Suprapubic skin (tissue), 4 donors: ENCODE measurements at places on chromosomes 2 and 18. TPM values are rescaled to one million over a fixed set of nuclear protein-coding genes. Genes with fewer than 3 reads are reported as not detected.

DNA sequence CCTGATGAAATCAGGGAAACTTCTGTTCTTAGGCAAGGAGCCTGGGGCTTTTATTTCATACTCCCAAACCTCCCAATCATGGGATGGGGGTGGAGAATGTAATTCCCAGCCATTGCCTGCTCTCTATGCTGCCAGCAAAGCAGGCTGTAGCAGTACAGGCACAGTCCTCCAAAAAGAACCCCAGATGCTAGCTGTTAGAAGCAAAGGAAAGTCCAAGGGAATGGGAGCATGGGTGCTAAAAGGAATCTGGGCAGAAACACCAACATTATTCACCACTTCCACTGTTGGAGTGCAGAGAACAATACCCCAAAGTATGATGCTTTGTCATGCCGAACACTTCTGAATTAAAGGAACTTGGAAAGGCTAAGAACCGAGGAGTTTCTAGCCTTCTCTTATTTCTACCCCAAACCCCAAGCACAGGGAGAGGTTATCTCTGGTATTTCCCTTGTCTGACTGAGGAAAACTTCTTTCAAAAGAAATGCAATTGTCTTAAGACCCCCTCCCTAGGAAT lies 24.7 kb downstream of the MDH1 start:
- DNase-seq = no peak
- H3K27me3 ChIP-seq = no peaks in the 10 kb centered on the region
- H3K27ac ChIP-seq = no peak overlapping the region
- no peak overlapping the region for H3K4me3 ChIP-seq
- peaks cover 12% of the 10 kb centered on the region for H3K4me1 ChIP-seq

GRCh38 chr2:5942204-5942603 lies 250.0 kb downstream of the SOX11 start:
- no peaks in the 10 kb centered on the region for H3K4me1 ChIP-seq
- DNase-seq = no peak
- no peak overlapping the region for H3K27ac ChIP-seq

- no peak for DNase-seq
- no peaks in the 10 kb centered on the region for H3K36me3 ChIP-seq
- no peaks in the 10 kb centered on the region for H3K27me3 ChIP-seq
- no peaks in the 10 kb centered on the region for H3K4me1 ChIP-seq
Measured at GRCh38 chr2:46039543-46040303, 257.5 kb upstream of the EPAS1 start.

- peaks cover 22% of the 10 kb centered on the region for H3K4me1 ChIP-seq
- no peak overlapping the region for H3K4me3 ChIP-seq
- peaks cover 7% of the 10 kb centered on the region for H3K36me3 ChIP-seq
- H3K27ac ChIP-seq = no peak overlapping the region
- no peak for DNase-seq
Measured at GRCh38 chr2:27018142-27018541, 14.6 kb upstream of the TMEM214 start.

- no peak overlapping the region for H3K4me3 ChIP-seq
- no peaks in the 10 kb centered on the region for H3K27me3 ChIP-seq
- H3K27ac ChIP-seq = no peak overlapping the region
- no peak for DNase-seq
Measured at GRCh38 chr2:109302319-109302718, 173.3 kb downstream of the SH3RF3 start.

GAREM2 gene
- 0.39 TPM for total RNA-seq

DNA sequence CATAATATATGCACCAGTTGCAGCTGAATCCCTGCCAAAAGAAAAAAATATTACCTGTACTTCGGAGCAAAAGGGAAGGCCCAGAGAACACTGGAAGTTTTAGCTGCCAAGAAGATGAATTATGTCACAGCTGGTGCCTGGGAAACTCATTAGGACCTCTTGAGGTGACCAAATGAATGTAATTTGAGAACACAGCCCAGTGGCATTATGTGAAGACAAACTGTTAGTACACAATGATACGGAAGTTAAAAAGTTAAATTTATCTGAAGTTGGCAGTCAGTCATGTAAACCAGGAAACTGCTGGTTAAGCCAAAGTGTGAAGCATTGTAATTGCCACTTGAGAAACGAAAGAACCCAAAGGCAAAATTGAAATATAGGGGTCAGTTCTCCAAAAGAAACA lies 80.7 kb downstream of the EML4 start:
- H3K36me3 ChIP-seq = peaks cover 8% of the 10 kb centered on the region
- H3K27ac ChIP-seq = no peak overlapping the region
- DNase-seq = no peak
- H3K4me3 ChIP-seq = no peak overlapping the region
- H3K4me1 ChIP-seq = peaks cover 18% of the 10 kb centered on the region

ZNF2 gene
- 2.2 TPM for total RNA-seq
